ENCODE measurements at places on chromosomes 2 and 18.

DNA sequence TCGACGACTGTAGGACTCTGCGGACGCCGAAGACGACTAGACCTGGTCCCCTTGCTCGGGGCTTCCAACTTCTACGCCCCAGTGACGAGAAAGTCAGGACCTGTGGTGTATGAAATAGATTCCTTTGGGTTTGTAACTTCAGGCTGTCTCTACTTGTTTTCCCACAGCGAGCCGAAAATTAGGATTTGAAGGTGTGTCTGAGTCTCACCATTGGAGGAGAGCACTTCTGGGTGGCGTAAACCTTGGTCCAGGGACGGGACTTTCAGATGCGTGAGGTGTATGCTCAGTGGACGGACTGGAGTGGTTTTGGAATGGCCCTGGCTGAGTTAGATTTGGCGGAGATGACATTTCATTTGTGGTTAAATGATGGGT, 1.3 kb downstream of the BIRC6 start:
- no peak for DNase-seq

DNA sequence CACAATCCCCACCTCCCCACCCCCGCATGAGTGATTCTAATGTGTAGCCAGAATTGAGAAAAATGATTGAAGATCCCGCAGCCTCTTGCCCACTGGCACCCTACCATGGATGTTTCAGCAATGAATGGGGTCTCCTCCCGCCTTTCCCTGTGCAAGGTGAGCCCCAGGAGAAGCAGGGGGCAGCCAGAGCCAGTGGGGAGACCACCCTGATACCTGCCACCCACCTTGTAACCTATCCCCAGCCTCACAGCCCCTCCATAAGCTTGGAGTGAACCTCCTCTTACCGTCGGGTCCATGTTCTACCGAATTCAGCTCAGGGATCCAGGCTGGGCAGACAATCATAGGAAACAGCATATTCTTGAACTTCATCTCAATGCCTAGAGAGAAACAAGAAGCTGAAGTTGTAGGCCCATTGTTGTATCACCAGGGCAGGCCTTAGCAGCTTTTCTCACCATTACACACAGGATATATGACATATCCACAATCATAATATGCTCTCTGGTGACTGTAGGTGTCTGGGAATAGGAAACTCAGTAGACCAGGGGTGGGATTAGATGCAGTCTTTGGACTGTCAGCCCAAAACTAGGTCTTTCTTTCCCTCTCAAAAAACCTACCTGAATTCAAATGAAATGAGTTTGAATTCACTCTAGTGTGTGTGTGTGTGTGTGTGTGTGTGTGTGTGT, 30.9 kb downstream of the XDH start:
- no peak for DNase-seq

- no peak for DNase-seq
Observed at GRCh38 chr2:166321076-166321475, 54.7 kb downstream of the SCN9A start.

DNA sequence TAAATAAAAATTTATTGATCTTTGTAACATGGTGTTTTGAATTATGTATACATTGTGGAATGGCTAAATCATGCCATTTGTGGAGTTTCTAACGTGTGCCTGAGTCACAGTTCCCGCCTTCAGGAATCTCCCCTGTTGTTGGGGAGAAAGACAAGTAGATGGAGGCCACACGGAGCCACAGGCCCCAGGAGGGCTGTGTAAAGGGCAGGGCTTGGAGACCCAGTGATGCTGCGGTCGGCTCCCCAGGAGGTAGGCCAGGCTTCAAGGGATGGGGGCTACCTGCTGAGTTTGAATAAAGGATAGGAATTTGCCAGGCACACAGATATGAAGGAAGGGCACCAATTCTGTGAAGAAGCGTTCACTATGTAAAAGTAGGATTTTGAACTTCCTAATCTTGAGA, 257.1 kb downstream of the GBX2 start:
- DNase-seq: no peak

DNA sequence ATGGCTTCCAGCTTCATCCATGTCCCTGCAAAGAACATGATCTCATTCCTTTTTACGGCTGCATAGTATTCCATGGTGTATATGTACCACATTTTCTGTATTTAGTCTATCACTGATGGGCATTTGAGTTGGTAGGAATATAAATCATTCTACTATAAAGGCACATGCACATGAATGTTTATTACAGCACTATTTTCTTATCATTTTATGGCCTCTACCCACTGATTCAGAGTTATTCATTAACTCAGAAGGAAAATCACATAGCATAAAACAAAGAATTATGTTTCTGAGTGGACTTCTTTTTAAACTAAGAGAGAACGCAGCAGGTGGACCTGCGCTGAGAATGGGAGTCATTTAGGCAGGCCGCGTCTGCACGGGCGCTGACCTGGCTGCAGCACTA, 619.6 kb downstream of the FBXO15 start:
- no peak for DNase-seq

- DNase-seq: peak; percentile 10
Observed at GRCh38 chr2:147045113-147045512, 799.7 kb upstream of the ACVR2A start.
